Activated naive CD4-positive, alpha-beta T cell (primary cell): ENCODE measurements at places on chromosomes 13 and 19.

DNA sequence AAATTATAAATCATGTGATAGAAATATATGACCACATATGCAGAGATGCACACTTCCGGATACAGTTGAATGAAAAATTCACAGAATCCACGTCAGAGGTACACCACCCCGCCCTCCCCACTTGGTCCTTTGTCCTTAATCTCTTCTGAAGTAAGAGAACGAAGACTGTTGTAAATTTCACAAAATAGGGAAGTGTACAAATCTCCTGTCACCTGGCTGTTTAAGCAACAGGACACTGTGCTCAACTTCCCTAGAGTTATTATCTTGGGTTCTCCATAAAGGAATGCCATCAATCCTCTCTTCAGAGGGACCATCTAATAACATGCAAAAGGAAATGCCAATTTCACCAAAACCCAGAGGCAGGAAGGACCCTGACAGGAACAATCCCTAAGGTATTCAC is 10.5 kb upstream of the CEACAM6 start:
- no peak for DNase-seq

GRCh38 chr13:73036566-73036965 is 22.2 kb upstream of the KLF5 start:
- no peak for DNase-seq

DNA sequence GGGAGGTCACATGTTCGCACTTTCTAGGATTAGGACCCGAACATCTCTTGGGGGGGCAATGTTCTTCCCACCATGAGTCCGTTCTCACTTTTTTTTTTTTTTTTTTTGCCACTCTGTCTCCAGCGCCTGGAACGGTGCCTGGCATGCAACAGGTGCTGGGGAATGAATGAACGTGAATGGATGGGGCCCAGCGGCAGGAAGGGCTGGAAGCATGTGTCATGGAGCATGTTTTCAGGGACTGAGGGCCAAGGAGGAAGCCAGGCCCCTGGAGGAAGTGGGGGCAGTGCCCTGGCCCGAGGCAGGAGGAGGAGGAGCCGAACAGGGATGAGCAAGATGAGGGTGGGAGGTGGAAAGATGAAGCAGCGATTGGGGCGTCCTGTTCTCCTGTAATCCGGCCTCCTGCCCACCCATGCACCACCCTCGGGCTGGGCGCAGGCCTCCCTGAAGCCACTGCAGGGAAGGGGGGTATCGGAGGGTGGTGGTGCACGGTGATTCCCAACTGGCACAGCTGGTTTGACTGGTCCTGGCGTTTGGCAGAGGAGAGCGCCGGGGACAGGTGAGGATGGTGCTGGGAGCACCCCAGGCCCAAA is 8.8 kb upstream of the SULT2B1 start:
- DNase-seq, result no peak

- no peak for DNase-seq
Measured at GRCh38 chr13:30091691-30092090, 215.7 kb downstream of the KATNAL1 start.

DNA sequence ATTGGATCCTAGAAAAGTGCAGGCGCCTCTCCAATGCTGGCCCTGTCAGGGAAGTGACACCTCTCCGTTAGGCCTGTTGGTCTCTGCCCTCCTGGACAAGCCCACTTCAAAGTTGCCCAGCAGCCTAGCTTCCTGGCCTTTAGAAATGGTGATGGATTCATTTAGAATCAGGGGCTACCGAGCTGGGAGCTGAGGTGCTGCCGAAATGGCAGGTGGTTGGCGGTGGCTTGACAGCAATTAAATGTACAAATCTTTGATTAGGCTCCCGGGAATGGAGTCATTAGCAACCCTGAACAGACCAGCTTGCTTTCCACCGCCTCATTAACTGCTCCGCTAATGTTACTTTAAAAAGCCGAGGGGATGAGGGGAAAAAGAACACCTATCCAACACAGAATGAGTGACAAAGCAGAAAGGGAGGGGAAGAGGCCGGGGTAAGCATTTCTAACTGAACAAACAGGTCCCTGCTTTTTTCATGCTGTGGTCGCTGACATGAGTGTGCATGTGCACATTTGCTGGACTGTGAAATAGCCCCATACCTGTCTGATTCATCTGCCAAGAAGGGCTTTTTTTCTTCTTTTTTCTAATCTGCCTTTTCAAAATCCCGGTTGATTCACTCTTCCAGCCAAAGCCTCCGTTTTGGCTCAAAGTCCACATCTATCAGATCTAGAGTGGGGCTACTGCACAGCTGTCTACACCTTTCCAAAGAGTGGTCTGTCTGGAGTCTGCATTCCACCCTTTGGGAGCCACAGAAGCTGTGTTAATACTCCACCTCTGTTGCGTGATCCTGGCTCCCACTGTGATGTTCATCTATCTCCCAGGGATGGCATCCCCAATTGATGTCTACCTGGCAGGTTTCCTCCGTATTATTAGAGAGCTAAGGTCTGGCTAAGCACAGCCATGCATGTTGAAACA is 431.9 kb downstream of the COG6 start:
- no peak for DNase-seq

- DNase-seq, result no peak
Measured at GRCh38 chr19:57559008-57559403, 657 bp downstream of the ZNF550 start.

DNA sequence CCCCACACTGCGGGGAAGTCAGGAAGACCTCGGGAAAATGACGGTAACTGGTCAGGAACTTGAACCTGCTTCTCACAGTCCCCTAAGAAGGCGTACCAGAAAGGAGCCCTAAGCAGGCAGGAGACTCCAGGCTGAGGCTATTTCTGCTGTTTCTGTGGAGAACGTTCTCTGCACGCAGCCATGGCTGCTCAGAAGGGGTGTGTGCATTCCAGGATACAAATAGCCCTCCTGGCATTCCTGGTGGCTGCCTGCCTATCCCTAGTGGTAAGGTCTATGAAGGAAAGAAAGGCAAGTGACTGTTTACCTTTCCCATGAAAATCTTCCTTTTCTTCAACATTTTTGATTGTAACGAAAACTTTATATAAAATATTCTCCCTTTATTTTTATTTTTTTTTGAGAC is 2.5 kb downstream of the SGCG start:
- no peak for DNase-seq

GRCh38 chr19:1472231-1473084 is 6.6 kb downstream of the C19orf25 start:
- DNase-seq, result no peak

- no peak for DNase-seq
Measured at GRCh38 chr13:41928323-41928722, 32.6 kb downstream of the VWA8 start.

DNA sequence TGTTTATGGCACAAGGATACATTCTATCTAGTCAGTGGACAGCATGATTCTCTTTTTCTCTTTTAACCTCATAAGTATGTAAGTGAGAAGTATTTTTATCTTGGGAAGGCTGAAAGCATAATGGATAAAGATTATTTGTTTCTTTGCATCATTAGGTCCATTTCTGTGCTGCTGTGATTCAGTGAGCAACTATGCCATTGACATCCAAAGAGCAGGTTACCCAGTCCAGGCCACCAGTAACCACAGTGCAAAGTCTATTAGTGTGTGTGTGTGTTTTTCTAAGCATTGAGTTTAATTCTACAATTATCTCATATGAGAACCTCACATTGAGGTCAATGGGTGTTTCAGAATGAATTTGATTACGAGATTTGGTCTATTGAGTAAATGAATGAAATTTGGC is 158.8 kb upstream of the DACH1 start:
- no peak for DNase-seq

GRCh38 chr19:31049431-31049830 is 299.8 kb downstream of the TSHZ3 start:
- DNase-seq, result no peak

- DNase-seq, result no peak
Measured at GRCh38 chr19:53007606-53008005, 6.1 kb upstream of the ERVV-1 start.

DNA sequence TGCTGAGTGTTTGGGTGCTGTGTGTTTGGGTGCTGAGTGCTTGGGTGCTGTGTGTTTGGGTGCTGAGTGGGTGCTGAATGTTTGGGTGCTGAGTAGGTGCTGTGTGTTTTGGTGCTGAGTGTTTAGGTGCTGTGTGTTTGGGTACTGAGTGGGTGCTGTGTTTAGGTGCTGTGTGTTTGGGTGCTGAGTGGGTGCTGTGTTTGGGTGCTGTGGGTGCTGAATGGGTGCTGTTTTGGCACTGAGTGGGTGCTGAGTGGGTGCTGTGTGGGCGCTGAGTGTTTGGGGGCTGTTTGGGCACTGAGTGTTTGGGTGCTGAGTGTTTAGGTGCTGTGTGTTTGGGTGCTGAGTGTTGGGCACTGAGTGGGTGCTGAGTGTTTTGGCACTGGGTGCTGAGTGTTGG is 48.5 kb upstream of the F7 start:
- DNase-seq, result no peak

DNA sequence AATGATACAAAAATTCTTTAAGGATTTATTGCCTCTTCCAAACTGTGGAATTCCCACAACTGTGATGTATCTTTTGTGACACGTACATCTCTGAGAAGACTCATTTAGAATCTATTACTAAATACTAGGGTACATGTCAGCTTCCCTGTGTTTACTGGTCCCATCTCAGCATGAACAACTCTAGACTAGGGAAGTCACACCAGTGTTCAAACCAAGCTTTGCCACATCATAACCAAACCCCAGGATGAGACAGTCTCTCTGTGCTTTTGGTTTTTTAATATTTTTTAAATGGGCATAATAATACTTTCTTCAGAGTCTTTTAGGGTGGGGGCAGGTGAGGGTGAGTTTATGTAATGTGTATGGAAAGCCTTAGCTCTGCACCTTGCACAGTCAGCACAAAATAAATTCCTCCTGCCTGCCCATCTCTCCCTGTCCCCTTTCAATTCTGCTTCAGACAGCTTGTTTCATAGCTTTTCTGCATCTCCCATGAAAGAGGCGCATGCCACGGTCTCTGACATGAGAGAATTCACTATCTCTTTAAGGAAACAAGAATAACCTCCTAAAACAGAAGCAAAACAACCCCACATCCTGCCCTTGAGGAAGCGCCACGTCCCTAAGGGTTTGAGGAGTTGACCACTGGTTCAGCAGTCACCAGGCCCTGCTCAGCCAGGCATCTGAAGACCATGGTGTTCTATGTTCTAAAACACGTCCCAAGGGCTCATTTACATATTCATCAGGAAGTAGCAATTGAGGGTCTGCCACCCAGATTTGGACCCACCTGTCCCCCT is 174.5 kb downstream of the USP12 start:
- no peak for DNase-seq

DNA sequence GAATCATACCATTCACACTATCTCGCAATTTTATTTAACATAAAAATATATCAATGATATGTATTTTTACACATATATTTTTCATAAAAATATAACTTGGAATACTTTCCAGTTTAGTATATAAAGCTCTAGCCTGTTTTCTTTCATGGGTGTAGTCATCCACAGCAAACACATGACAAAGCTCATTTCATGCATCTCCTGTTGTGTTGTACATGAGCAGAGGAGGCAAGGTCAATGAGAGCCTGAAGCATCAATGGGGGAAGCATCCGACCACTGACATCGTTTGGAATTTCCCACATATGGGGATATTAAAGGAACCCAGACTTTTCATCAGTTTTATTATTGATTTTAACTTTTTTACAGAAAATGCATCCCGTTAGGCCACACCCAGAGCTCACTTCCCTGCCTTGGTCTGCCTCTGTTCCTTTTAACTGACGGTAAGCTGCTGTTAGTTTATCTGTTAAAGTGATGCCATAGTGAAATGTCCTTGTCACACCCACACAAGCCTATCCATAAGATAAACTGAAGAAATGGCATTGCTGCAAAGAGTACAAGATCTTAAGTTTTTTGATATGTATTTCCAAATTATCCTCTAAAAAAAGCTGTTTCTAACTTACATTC is 44.0 kb downstream of the MIPEP start:
- DNase-seq, result no peak

DNA sequence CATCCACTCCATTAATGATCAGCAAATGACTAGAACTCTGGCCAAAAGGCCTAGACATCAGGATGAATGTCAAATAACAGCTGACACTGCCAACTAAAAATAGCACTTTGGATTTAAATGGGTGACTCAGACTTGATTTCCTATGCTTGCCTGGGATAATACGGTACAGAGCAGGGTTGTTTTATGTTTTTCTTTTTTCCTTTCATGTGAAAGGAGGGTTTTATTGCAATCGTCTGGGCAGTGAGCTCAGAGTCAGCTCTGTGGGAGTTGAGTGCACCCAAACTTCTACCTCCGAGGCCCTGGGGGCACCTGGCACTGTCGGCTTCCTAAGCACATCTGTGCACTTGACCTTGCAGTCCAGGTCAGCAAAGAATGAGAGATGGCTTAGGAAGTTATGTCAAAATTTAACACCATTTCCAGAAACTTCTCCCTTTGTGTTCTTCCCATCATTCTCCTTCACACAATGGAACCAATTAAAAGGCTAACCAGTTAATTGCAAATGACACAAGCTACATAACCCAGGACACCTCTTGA is 134.1 kb downstream of the LACC1 start:
- DNase-seq, result no peak

GRCh38 chr19:30441011-30441410 is 68.8 kb downstream of the ZNF536 start:
- no peak for DNase-seq

DNA sequence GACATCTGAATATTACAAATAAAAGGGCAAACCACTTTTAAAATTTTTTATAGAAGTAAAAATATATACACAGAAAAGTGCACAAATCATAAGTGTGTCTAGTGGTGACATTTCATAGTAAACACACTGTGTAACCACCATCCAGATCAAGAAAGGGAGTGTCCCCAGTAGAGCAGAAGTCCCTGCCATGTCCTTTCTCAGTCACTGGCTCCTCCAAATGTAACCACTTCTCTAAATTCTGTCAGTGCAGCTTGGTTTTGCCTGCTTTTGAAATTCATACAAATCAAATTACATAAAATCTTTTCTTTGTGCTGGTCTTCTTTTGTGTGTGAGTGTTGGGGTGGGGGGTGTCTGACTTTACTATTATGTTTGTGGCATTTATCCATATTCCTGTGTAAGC is 116.5 kb downstream of the RBM26 start:
- no peak for DNase-seq

DNA sequence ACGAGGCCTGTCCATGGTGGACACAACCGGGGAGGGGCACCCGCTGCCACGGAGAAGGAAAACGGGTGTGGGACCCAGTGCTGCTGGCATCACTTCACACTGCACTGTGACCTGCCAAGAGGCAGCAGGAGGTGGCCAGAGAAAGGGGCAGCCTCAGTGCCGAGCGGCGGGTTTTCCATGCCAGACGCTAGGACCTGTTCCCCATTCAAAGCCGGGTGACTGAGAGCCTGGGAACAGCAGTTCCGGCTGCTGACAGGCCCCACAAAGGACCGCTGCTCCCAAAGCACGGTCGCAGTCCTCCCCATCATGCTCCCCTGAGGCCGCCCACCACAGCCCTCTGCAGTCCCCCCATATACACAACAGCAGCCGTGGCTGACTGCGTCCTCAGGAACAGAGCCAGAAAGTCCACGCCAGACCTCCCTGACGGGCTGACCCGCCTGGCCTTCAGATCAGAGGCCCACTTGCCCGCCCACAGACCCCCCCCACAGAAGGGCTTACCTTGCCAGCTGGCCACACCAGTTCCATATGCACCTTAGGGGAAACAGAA is 5.4 kb downstream of the AKAP8 start:
- no peak for DNase-seq

- DNase-seq, result no peak
Measured at GRCh38 chr13:114121496-114122126, 10.8 kb downstream of the RASA3 start.
